ENCODE measurements at places on chromosomes 1 and 21.
A peak's percentile ranks its signal among the peaks of the same experiment; 100 is the strongest.

DNA sequence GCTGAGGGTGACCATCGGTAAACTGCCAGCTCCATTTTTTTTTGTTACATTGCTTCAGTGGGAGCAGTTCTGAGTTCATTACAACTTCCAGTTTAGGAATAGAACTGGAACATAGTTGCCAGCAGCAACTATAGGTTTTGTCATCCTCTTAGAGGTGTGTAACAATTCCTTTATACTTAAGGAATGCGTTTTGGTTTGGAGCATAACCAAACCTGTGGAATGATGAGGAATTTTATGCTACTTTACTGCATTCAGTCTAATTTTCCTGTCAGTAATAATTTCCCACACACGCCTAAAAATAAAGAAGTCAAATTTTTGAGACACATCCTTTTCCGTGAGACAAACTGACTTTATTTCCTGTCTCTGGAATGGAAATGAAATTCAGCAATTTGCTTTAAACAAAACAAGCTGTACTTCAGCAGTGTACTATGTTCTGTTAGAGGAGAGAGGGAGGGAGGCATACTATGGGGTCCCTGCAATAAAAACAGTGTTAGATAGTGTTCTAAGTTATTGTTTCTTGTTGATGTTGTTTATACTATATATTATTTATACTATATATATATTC lies 4.8 kb upstream of the AMPD1 start:
- no peak for DNase-seq

DNA sequence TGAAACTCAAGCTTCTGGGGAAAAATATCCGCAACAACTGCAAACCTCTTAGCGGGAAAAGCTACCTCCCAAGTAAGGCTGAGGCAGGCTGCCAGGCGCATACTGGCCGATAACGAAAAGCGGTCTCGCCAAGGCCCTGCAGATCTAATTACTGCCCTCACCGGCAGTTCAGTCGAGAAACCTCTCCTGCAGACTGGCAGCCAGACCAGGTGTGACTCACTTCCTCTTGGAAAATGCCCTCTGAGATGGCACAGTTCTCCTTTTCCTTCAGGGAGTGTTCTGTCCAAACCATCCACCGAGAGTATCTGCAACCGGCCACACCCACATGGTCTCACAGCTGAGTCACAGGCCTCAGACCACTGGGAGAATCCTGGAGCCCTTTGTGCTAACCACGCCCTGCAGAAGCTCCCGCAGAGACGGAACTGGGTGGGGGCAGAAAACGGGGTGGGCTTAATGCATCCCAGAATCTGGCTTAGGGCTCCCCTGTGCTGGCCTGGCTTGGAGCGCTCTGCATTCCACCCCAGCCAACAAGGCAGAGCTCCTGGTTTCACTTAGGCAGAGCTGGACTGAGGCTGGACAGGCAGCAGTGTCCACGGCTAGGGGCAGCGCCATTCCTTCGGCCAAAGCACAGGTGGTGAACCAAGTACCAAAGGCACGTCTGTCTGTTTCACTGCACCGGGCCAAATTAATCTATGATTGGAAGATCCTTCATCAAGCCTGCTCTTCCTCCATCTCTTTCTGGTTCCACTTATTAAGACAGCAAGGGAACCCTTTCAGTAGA lies 1.2 kb downstream of the S100A10 start:
- peak; percentile 94 for DNase-seq

DNA sequence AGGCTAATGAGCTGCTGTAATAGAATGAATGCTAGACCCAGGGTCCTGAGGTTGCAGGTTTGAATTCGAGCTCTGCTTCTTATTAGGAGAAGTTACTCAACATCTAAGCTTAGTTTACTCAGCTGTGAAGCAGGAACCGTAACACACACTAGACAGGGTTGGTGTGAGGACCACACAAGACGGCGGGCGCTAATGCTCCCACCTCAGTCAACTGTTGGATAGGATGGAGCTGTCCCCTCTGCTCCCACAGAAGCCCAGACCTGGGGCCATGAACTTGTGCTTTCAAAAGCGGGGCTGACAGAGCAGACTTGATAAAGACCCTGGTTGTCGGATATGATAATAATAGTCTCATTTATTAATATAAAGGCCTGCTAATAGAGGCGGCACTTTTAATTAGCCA lies 98.4 kb upstream of the CD34 start:
- DNase-seq: no peak

- DNase-seq: no peak
Observed at GRCh38 chr1:193342811-193343210, 156.4 kb upstream of the B3GALT2 start.

GRCh38 chr1:20366463-20367115 lies 75.9 kb downstream of the VWA5B1 start:
- DNase-seq: no peak

DNA sequence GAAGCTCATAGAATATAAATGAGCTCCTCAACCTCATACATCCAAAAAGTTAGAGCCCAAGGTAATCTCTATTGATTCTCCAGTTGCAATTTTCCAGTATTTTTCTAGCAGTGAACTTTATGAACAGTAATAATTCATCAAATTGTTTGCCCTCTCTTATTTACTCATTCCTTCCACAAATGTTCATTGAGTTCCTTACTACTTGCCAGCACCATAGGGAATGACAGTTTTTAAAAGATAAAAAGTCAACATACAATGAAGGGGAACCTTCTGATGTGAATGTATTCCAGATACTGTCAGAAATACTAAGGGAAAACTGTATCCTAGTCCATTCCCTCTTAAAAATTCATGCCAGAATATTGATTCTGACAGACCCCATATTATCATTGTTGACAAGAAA lies 277.0 kb upstream of the C1orf87 start:
- no peak for DNase-seq

DNA sequence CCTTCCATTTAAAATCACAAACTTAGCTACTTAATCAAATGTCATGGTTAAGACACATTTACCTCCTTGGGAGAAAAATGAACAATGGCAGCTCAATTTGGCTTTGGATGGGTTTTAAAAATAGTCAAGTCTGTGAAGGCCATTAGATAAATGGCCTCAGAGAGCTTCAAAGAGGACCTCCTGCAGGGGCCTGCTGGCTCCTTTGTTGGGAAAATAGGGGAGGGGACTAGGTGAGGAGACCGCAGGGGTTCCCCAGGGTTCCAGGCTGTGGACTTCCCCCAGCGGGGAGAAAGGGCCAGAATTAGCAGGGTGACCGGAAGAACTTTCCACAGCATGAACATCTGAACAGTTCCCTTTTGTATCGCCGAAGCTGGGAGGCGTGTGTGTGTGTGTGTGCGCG lies 3.4 kb upstream of the AJAP1 start:
- no peak for DNase-seq

DNA sequence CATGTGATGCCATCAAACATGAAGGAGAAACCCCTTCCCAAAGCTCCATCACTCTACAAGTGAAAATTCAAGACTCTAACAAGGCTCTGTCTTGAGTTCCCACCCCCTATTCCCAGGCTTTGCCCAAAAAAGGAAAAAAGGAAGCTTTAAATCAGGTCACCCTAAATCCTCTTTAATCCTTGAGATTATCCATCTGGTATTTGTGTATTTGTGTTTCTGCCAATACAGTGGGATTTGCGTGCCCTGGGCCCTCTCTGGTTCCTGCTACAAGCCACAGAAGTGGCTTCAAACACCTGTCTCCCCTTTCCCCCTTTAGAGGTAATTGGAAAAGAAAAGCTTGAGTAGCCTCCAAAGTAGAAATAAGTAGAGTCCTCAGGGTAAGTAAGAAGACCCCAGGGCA lies 120.4 kb downstream of the EDEM3 start:
- DNase-seq: no peak

DNA sequence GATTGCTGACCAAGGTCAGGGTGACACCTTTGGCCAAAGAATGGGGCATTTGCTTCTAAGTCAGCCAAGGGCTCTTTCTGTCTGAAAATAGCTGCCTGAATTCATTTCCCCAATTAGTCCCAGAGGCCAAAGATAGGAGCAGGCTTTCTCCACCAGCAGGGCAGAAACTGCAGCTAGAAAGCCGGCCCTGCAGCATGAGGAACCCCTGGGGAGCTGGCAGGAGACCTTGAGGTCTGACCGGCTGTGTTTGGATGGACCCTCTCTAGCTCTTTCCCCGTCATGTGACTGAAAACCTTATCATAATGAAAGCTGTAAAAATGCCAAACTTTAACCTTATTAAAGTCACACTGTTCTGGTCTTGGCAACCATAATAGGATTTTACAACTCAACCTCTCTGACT lies 93.4 kb downstream of the CD58 start:
- DNase-seq: no peak

DNA sequence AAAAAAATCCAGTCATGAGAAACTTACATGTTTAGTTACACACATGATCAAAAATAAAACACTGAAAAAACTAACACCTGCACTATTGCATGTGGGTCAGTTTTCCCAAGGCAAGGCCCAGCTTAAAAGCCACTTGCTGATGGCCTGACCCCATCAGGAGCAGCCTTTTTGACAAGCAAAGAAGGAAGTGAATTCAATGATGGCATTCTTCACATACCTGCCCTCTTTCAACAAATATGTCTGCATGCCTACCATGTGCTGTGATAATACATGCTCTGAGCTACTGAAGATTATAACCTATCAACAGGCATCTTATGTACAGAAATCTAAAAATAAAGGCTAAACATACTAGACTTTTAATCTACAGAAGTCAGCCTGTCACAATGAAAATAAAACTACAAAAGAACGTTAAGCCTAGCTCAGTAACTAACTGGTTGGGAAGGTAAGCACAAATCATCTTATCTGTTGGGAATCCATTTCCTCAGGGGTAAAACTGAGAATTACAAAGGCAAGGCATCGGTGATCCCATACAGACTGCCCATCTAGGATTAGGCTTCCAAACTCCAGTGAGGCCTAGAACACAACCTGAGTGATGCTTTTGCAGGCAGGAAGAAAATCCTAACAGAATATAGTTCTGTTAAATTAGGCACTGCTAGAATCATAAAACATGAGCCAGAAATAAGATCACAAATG lies 14.5 kb downstream of the SORT1 start:
- no peak for DNase-seq

DNA sequence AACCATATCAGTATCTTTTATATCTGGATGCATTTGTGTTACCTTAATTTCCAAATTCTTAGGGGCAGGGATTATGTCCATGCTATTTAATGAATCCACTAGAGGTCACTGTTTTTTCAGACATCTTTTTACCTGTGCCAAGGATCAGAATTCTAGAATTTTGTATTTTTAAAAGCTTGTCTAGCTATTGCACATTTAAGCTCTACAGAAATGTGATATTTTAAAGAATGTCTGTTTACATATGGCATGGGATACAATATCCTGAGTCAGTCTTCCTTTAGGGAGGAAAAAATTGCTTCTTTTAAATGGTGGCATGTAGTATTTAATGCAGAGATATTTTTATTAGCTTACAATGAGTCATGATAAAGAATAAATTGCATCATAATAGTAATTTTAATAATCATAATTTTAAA lies 11.3 kb downstream of the RPAP2 start:
- DNase-seq: peak; percentile 22

GRCh38 chr1:218667781-218668516 lies 322.8 kb downstream of the TGFB2 start:
- no peak for DNase-seq

DNA sequence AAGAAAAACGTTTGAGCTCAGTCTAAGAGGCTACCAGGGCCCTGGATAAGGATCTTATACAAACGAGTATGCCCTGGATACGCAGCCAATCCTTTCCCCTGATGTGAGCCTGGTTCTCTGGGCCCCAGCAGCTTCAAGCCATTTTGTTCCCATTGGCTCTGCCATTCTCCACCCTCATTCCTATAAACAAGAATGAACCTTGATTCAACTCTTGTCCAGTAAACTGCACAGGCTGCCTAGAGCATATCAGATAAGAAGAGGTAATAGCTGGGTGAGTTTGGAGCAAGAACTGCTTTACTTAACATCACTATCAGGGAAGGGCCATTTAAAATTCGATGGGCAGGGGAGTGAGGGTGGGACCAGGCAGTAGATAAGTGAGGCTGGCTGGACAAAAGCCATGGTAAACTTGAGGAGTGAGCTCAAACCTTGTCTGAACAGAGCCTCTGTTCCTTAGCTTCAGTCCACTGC lies 11.3 kb downstream of the BTG2 start:
- DNase-seq: no peak

DNA sequence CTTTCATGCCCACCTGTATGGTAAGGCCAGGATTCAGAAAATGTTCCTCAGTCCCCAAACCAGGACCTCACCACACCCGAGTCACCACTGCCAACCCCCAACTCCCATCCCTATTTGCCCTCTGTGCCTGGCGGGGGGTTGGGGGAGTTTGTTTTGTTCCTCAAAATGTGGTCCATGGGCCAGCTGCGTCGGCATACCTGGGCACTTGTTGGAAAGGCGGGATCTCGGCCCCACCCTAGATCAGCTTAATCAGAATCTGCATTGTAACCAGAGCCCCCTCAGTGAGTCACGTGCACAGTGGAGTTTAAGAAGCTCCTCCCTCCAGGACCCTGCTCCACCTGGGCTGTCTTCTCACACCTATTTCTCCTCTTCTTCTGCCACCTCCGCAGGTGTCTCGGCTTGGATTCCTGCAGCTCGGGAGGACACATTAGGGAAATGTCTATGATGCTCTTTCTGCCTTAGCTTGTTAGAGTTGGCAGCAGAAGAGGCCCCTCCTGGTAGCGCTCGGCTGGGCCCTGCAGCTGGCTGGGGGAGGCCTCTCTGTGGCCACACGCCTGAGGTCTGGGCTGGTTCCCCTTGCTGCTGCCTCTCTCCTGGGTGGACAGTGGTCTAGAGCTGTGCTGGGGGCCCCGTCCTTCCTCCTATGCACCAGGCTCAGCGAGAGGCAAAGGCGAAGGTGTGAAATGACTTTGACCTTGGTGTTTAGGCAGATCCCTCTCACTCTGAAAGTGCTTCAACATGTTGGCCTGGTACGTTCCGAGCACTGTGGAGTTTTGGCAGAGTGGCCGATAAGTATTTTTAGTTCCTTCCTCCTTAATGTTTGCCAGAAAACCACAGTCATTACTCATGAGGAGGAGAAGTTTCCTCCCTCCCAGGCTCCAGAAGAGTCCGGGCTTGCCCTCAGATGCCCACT lies 41.8 kb upstream of the CAMTA1 start:
- DNase-seq: peak; percentile 79

DNA sequence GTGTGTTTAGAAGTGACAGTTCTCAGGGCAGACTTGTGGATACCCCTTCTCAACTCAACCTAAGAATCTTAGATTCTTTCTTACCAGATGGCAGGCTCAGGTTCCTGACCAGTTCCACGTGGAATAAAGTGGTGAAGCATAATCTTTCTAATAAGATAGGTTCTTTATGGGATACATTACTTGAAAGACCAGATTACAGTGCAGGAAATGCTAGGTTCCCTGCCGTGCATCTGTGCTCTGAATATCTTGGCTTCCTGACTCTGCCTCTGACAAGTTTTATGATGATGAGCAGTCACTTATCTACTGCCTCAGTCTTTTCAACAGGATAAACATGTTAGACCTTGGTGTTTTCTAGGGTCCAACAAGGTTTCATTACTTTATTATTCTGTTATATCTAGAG lies 207.9 kb upstream of the CACYBP start:
- no peak for DNase-seq

GRCh38 chr1:48207131-48207530 lies 15.4 kb upstream of the SLC5A9 start:
- no peak for DNase-seq

DNA sequence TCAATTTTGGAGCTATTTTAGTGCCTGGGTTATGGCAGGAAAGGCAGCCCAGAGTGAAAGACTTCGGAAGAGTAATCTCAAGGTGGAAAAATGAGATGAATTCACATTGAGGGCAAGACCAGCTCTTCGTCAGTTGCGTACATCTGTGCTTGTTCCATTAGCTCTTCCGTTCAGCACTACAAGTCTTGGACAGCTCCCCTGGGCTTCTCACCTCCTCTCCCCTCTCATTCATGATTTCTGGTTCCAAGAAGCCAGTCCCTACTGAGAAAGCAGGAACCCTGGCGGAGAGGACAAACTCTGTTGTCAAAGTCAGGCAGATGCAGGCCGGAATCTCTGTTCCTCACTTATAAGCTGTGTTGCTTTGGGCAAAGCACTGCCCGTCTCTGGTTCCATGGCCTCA lies 76.5 kb downstream of the ACTL8 start:
- DNase-seq: peak; percentile 3

Data from inflammatory macrophage (primary cell).